Pons (tissue), 1 donor: ENCODE measurements at places on chromosomes 7 and 10.

DNA sequence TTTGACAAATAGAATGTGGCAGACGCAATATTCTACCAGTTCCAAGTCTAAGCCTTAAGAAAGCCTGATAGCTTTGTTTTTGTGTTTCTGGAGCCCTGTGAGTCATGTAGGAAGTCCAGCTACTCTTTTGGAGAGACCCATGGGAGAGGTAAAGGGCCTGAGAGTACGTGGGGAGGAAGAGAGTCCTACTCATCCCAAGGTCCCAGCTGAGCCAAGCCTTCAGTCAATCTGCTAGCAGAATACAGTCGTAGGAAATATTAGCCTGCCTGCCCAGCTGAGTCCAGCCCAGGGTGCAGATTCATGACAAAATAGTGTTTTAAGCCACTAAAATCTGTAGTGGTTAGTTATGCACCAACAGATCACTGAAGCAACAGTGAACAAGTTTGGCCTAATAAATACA, 9.0 kb upstream of the GNA12 start:
- no peak for DNase-seq

GRCh38 chr10:117204316-117204715, 7.0 kb downstream of the KCNK18 start:
- no peak for DNase-seq

DNA sequence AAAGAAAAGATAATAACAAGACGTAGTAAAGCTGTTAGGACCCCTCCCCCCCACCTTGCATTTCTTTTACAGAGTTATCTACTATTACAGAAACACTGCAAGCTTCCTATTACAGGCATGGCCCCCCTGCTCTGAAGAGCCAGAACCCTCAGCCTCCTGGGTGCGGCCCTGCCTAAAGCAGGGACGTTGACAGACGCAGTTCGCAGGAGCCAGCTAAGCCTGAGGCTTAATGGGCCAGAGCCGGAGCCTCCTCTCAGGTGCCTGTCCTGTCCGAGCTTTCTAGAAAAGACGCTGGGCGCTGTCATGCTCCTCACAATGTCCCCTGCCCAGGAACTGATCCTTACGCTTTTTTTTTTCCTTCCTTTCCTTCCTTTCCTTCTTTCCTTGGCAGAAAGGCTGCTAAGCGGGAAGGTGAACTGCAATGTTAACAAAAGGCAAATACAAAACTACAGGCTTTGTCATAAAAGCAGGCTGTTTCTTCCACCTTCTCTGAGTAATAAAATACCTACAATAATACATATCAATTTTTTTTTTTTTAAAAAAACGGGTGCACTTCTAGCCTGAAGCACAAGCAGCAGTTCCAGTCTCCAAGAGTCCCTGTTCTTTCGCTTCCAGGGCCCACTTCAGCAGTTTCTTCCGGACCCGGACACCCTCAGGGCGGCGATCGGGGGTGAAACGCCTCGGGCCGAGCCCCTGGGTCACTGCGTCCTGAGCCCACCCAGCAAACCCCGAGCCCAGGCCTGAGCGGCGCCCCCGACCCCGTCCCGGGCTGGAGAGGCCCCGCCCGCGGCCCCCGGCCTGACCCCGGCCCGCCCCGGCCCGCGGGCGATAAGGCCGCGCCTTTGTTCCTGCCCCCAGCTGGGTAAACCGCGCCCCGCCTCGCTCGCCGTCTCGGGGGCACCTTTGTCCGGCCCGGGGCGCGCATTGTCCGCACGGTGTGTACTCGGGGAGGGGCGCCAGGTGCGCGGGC, 11.2 kb downstream of the MNX1 start:
- DNase-seq = no peak

DNA sequence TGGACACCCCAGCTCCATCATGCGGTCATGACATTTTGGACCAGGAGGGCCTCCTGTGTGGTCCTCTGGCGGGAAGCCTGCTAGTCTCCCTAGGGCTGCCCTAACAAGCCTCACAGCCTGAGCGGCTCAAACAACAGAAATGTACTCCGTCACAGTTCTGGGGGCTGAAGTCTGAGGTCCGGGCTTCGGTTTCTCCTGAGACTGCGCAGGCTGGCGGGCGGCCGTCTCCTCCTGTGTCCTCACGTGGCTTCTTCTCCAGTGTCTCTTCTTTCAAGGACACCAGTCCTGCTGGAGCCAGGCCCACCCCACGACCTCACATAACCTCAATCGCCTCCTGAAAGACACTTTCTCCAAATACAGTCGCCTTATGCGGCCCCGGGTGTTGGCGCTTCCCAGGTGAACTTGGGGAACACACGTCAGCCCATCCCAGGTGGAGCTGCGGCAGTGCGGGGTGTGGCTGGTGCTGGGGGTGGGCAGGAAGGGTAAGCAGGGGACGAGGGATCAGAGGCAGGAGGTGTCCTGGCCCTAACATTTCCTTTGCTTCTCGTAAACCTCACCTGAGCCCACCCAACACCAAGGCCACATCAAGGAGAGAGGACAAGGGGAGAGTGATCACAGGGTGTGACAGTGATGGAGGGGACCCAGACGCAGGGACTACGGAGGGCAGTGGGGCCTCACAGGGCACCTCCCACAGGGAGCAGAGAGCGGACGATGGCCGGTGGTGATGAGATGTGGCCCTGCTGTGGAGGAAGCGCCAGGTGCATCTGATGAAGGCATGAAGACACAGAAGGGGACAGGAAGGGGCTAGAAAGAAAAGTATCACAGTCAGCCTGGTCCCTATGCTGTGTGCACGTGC, 580.6 kb downstream of the PTPRN2 start:
- no peak for DNase-seq

GRCh38 chr7:19224951-19225350, 79.7 kb upstream of the FERD3L start:
- no peak for DNase-seq
